Brain microvascular endothelial cell (primary cell): ENCODE measurements at places on chromosomes 5 and 9.

DNA sequence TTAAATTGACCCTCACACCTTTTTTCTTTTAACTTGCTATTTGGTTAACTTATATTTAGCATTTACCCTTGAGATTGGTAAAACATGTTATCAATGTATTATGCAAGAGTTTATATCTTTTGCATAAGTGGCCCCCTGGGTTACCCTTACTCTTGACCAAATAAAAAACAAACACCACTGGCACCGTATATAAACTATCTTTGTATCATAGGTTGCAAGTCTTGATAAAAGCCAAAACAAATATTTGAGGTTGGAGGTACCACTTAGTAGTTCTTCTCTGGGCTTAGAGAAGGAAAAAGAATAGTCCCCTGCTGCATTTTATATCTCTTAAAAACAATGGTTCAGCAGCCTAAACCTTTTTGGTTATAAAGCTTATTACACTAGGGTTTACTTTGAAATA, 61.3 kb downstream of the WDR36 start:
- no peak for DNase-seq

- no peak for DNase-seq
Measured at GRCh38 chr9:127980060-127980705, 606 bp downstream of the EEIG1 start.

DNA sequence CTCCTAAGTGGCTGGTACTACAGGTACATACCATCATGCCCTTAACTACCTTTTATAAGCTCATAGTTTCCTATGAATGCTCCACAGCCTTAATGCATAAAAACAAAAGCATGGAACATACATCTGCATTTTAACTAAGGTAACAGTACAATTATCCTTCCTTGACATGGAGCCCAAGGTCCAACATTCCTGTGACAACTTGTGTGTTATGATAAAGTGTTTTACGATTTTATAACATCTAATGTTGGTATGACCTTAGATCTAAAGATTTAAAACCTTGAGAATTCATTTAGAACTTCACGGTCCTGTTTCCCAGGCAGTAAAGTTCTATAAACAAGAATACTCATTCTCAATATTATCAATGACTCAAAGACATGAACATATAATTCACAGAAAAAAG, 43.1 kb downstream of the GNG10 start:
- DNase-seq = no peak

- no peak for DNase-seq
Measured at GRCh38 chr5:143865426-143866025, 53.6 kb downstream of the HMHB1 start.

- no peak for DNase-seq
Measured at GRCh38 chr5:37182667-37183066, 66.5 kb downstream of the CPLANE1 start.

DNA sequence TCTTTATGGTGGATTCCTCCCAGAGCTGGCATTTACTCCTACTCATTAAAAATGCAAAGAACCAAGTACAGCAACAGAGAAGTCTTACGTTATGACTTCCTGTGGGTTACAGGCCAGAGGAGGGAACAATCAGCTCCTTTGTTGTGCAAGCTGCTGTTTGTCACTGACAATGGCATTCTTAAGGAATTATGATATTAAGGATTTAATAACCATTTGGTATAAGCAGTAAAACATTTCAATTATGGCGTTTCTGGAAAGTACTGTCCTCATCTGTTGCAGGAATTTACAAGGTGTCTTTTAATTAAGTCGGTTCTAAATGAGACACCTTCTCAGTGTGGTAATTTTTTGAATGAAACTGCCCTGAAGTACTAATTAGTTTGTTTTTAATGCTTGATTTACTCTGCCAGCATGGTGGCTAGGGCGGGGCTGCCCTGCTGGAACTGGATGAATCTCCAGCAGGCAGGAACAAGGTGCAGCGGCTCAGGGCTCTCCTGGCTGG, 49.1 kb upstream of the VDAC1 start:
- no peak for DNase-seq

DNA sequence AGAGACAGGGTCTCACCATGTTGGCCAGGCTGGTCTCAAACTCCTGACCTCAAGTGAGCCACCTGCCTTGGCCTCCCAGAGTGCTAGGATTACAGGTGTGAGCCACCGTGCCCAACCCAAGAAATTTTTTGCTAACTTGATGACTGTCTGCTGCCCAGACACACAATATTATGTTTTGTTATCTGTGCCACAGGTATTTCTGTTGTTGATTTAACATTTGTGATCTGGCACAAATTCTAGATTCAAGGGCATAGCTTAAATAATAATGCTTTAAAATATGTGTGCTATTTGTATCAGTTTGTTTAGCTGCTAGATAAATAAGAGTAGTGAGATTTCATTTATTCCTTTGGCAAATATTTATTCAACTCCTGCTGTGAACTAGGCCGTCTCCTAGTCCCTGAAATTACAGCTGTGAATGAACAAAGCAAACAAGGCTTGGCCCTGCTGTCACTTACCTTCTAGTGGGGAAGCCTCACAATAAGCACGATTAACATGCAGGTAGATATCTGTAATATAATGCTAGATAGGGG, 35.3 kb downstream of the GAPVD1 start:
- no peak for DNase-seq

DNA sequence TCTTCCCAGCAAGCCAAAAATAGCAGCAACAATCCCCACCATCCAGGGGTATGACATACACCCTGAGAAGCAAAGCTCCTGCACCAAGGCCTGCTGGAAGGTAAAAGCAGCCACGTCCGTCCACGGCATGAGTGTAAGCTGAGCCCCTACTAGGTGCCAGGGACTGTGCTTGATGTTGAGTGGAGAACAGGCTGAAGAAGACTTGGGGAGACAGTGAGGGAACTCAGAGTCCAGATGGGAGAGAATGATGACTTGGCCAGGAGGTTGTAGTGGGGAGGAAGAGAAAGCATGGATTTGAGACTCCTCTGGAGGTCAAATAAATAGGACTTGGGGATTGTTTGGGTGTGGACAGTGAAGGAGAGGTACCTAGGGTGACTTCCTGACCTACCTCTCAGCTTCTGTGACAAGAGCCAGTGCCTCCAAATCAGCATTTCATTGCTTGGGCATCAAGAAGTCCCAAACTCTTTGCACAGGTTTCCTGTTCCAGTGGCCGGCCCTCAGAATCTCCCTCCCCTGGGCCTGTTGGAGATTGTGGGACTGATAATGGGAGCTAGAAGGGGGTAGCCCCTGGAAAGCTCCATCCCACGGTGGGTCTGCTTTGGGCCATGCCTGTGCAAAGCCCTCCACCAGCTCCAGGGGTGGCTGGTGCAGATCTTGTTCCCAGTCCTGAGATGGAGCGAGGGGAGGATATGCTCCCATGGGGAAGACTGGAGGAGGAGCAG, 58.3 kb upstream of the ADAMTS2 start:
- DNase-seq = no peak

GRCh38 chr9:127013597-127013996, 99.0 kb downstream of the RALGPS1 start:
- no peak for DNase-seq

GRCh38 chr9:131433302-131433854, 39.5 kb downstream of the PRRC2B start:
- DNase-seq = no peak

- DNase-seq = no peak
Measured at GRCh38 chr5:58187432-58188261, 272.2 kb downstream of the PLK2 start.

DNA sequence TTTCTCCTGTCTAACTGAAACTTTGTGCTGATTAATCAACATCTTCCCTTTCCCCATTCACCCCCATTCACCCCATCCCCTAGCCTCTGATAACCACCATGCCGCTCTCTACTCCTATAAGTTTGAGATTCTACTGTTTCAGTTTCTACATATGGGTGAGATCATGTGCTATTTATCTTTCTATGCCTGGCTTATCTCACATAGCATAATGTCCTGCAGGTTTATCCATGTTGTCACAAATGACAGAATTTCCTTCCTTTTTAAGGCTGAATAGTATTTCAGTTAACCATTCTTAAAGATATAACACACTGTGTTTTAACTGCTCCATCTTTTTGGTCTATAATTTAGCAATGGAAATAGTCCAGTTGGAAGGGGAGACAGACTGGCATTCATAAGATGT, 205.1 kb downstream of the SNCAIP start:
- DNase-seq = no peak

DNA sequence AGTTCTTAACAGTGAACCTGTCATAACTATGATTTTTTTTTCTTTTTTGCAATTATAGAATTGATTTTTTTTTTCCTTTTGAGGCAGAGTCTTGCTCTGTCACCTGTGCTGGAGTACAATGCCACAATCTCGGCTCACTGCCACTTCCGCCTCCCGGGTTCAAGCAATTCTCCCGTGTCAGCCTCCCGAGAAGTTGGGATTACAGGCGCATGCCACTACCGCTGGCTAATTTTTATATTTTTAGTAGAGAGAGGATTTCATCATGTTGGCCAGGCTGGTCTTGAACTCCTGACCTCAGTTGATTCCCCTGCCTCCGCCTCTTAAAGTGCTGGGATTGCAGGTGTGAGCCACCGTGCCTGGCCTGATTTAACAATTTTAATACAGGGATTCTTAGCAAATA, 21.4 kb downstream of the UGCG start:
- DNase-seq = no peak

GRCh38 chr5:72472031-72472430, 35.2 kb downstream of the ZNF366 start:
- DNase-seq = no peak

DNA sequence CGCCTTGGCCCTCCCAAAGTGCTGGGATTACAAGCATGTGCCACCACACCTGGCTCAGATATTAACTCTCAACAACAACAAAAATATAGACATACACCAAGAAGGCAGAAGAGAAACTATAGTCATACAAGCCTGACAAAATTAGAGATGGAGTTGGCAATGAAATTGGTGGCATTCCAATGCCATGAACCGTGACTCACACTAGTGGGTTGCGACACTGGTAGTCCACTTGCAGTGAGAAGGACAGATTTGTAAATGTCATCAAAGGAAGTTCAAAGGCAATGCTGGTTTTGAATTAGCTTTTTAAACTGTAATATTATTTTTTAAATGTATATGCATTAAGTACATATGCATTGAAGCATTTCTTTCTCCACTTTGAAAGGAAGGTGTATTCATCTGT, 8.5 kb upstream of the DNAJC25 start:
- peak; percentile 40 for DNase-seq

DNA sequence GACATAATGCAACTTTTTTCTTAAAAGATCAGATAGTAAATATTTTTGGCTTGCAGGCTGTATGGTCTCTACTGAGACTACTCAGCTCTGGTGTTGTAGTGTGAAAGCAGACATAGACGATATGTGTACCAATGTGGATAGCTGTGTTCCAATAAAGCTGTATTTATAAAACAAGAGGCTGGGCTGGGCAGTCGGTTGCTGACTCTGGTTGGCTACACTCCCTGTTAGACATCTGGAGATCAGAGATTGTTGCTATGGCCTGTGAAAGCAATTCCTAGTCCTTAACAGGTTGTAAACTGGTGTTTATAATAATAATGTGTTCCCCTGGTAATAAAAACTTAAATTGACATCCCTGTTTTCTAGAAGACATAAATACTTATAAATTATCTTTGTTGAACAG, 24.4 kb upstream of the SCAMP1 start:
- DNase-seq = no peak

GRCh38 chr5:38557308-38557710, 863 bp upstream of the LIFR start:
- DNase-seq = no peak

- no peak for DNase-seq
Measured at GRCh38 chr5:159227452-159227851, 18.1 kb upstream of the RNF145 start.

DNA sequence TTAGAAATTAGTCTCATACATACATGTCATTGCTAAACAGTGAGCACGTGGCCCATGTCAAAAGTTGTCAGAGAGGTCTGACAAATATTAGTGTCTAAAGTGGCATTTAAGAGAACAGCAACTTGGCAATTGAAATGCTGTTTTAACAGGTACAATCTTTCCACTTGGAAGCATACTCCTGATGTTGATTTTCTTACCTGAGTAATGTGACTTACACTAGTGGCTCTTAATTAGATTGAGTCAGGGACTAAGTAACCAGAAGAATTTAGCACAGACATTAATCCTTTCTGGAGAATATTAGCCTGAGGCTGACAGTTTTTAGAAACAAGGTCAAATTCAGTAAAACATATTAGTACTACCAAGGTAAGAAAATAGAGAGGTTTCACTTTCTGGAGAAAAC, 357.0 kb upstream of the ZNF608 start:
- DNase-seq = no peak

DNA sequence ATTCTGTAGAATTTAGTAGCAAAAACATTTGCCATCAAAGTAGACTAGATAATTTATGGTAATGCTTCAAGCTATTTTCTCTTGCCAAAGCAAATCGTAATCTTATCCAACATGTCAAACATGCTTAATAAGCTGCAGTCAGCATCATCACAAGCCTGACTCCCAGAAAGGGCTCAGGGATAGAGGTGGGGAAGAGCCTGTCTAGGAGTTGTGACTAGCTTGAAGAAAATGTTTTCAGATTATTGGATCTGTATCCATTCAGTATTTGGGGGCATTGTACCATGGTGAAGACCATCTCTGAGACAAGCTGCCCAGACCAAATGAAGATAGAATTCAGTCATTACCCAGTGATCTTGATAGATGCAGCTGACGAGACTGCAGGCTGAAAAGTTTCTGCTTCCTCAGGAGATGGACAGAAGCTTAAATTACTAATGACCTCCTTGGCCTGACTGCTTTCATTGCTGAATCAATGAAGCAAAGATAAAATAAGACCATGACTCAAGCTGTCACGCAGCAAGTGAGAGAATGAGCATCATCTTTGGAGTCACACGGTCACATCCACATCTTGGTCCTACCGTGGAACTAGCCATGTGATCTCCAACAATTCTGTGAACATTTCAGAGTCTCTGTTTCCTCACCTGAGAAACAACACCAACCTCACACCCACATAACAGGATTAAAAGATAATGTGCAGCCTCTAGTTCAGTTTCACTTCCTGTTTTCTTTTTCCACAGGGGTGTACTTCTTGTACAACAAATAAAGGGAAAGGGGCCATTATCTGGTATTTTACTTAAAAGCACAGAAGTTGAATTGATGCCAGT, 9.4 kb downstream of the ERAP2 start:
- peak; percentile 50 for DNase-seq
